ENCODE measurements at places on chromosomes 3 and 15.
A peak's percentile ranks its signal among the peaks of the same experiment; 100 is the strongest.

- no peak for DNase-seq
Observed at GRCh38 chr3:194541483-194541882, 54.7 kb upstream of the ATP13A3 start.

- DNase-seq, result no peak
Observed at GRCh38 chr15:99158626-99159412, 53.9 kb downstream of the SYNM start.

GRCh38 chr3:127951276-127951675 is 36.2 kb downstream of the KBTBD12 start:
- DNase-seq, result no peak

DNA sequence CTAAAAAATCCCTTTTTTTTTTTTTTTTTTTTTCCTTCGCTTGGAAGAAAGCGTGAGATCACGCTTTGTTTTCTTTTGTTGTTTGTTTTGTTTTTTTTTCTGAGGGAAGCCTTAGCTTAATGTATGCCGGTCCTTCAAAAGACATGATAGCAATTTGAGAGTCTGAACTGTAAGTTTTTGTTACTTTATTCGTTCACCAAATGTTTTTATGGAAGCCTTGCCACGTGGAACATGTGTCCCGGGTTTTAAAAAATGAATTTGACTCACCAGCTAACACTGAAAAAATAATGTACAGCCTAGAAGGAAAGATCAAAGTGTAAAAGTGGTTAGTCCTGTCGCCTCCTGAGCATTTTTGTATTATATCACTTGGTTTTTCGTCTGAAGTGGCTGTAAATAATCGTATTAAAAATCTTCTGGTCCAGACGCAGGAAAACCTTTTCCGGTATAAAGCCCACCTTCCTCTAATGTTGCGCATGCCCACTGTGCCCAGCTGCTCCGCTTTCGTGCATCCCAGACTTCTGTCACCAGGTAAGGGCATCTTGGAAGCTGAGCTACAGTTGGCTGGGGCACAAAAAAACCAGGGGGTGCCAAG is 795 bp upstream of the MYNN start:
- DNase-seq, result peak; percentile 76

DNA sequence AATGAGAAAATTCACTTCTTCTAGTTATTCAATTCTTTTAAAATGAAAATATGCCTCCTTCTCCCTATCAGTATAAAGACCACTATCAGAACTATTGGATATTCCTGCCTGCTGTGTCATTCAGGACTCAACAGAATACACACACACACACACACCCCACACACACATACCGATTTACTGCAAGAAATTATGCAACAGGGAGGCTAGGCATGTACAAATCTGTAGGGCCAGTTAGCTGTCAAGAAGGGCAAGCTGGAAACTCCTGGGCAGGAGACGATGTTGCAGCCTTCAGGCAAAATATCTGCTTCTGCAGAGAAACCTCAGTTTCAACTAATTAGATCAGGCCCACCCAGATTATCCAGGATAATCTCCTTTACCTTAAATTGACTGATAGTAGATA is 13.9 kb upstream of the RYR3 start:
- no peak for DNase-seq

GRCh38 chr15:31020542-31020941 is 29.1 kb upstream of the MTMR10 start:
- no peak for DNase-seq

- DNase-seq, result no peak
Observed at GRCh38 chr3:102926618-102927017, 491.8 kb downstream of the ZPLD1 start.

DNA sequence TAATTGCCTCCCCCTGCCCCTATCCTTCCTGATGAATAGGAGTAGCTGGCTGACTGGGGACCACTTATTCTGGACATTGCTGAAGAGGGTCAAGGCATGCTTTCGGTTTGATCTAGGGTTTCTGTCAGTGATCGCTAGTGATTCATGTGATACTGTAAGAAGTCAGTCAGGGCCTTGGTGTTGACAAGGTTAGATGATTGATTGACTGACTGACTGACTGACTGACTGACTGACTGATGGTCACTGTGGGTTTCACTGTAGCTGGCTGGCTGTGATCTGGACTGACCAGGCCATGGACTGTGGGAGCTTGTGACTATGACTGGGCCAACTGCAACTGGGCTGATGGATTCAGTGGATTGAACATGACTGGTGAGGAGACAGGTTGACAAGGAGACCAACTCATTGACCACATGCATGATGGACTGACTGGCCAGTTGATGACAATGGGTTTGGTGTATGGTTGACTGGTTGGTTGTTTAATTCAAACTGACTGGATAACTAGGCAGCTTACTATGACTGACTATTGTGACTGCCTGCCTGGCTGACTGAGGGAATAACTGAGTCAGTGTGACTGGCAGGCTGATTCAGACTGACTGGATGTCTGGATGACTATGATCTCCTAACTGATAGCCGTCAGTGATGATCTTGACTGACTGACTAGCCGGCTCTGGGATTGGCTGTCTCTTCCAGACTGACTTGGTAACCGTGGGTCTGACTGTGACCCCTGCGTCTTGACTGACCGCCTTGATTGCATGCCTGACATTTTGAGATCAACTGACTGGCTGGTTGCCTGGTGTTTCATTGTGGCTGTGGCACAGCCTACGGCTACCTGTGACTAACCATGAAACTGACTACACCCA is 509.9 kb downstream of the SHQ1 start:
- no peak for DNase-seq

- DNase-seq, result no peak
Observed at GRCh38 chr3:186383026-186383993, 21.3 kb upstream of the DGKG start.

GRCh38 chr3:128487813-128488635 is 5.0 kb downstream of the GATA2 start:
- DNase-seq, result no peak

Measured in large intestine (tissue), 12 donors.